ENCODE measurements at places on chromosomes 13 and 19.

DNA sequence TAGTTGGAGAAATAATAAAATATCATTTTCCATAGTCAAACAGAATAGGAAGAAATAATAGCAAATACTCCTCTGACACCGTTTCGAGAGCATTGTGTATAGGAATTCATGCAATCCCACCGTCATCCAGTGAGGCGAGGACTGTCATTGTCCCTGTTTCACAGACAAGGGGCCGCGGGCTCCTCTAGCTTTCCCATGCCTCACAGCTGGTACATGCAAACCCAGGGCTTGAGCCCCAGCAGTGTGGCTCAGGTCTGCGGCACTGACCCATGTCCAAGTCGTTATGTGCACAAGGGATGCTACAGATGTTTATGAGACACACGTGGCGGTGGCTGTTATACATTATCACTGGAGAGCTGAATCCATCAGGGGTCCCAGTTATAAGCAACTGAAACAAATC lies 18.5 kb upstream of the ATP11A start:
- no peak for DNase-seq

DNA sequence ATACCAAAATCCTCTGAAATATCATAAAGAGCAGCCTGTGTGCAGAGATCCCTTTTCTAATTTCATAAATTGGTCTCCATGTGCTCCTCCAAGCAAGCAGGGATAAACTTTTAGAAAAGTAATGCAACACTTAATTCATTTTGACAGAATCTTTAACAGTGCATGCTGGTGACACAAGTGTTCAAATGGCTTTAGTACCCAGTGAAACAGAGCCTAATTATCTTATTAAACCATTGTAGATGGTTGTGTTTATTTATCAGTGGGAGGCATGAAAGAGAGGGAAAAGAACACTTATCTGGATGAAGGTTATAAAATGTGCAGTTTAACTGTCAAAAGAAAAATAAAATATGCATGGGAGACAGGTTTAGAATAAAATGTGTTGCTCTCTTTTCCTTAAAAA lies 945.0 kb upstream of the PCDH20 start:
- DNase-seq, result no peak

DNA sequence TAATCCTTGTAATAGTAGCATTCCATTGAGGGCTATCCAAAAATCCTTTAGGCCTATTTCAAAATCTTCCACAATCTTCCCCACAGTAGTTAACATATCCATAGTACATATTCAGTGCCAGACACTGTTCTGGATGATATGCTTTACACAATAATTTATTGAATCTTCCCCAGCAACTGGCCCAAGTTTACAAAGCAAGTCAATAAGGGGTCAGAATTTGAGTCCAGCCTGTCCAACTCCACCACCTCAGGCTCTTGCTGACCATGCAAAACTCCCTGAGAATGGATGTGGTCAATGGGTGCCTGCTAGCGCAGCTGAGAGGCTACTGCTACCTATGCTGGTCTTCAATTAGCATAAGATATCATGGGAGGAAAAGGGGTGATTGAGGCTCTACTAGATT lies 529.6 kb downstream of the FGF9 start:
- no peak for DNase-seq

DNA sequence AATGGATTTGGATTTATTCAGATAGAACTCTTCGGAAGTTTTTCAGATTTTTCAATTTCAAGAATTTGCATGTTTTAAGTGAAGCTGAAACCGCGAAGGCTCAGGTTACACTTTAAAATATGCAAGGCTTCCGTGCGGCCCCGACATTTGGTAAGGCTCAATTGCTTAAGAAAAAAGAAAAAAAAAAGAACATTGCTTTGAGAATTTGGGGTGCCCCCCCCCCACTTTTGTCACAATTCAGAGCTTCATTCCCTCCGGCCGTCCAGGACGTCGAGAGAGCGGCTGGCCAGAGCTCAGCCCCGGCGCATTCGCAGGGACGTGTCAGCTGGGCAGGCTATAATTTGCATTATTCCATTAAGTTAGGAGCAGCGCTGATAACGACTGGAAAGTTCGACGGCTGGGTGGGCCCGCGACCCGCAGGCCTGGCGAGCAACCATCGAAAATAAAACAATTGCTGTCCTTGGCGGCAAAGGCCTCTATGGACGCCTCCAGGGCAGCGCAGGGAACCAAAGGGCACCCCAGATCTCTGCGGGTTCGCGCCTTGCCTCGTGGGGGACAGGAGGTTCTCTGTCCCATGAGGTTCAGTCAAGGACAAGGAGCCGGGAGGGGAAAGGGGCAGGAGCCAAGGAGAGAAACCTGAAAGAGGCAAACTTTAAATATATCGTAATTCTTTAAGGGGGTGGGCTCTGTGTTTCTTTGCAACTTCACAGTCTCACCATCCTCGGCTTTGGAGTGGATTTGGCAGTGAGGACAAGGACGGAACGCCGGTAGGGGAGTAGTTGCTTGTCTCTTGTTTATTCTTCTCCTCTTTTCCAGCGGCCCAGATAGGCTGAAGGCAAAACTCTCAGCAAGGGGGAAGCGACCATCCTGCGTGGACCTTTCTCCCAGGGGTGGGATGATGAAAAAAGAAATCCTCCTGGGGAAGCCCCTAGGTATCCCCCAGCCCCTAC lies 7.0 kb downstream of the SOX21 start:
- no peak for DNase-seq

DNA sequence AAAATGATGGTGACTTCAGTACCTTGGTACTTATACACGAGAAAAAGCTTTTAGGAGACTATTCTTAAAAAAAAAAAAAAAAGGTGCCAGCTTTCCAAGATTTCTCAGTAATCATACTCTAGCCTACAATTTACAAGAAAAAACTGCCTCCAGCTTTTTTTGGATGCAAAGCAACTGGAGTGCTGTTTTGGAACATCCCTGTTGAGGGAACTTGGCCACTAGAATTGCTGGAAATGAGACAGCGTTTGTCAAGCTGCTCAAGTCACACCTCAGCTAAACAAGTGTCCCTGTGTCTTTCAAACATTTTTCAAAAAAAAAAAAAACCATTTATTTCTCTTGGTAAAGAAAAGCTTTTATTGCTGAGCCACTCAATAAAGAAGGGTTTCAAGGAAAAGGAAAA lies 413.1 kb upstream of the ARGLU1 start:
- no peak for DNase-seq

DNA sequence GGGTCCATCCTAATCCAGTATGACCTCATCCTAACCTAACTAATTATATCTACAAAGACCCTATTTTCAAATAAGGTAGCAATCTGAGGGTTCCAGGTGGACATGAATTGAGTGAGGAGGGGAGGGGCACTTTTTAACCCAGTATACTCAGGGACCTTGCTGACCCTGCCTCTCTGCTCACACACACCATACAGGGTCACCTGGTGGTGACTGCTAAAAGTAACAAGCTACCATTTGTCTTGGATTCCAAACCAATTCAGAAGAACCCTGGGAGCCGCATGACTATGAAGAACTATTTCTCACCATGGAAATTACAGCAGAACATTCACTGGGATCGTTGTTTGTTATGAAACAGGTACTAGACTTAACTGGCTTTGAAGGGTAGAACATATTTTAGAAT lies 151.9 kb downstream of the LACC1 start:
- DNase-seq, result no peak

DNA sequence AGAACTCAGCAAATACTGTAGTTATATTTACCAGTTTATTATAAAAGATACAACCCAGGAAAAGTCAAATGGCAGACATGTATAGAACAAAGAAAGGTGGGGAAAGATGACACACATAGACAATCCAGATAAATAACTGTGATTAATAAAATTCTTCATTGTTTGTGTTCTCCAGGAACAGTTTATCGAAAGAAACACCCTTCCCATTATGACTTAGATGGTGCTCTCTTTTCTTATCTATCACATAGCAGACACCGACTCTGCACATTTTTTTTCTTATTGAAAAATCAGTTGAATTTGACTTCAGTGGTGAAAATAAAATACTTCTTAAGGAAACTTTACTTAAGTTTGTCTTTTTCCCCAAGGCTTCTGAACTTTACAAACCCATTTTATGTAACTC lies 6.2 kb downstream of the ZNF708 start:
- DNase-seq, result no peak

DNA sequence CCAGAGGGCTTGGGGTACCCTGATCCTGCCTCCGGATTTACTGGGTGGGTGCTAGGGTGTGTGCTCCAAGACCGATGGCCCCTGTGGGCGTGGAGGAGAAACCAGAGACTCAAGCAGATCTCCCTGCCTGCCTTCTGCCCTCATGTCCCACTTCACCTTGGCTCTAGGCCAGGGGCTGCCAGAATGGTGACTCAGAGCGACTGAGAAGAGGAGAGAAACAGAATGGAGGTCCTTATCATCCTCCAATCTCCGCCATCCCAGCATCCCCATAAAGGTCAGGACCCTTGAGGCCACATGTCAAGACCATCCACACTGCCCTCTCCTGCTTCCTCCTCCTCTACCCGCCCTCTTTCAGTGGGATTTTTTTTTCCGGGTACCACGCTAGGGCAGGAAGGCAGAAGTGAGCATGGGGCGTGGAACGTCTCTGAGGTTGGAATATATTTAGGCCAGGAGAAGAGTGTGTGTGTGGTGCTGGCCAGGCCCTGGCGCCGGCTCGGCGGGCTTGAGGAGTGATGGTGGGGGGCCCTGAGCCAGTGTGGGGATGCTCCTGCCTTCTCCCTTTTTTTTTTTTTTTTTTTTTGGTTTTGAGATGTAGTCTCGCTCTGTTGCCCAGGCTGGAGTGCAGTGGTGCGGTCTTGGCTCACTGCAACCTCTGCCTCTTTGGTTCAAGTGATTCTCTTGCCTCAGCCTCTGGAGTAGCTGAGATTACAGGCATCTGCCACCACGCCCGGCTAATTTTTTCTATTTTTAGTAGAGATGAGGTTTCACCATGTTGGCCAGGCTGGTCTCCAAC lies 22.3 kb downstream of the IER2 start:
- peak; percentile 77 for DNase-seq

DNA sequence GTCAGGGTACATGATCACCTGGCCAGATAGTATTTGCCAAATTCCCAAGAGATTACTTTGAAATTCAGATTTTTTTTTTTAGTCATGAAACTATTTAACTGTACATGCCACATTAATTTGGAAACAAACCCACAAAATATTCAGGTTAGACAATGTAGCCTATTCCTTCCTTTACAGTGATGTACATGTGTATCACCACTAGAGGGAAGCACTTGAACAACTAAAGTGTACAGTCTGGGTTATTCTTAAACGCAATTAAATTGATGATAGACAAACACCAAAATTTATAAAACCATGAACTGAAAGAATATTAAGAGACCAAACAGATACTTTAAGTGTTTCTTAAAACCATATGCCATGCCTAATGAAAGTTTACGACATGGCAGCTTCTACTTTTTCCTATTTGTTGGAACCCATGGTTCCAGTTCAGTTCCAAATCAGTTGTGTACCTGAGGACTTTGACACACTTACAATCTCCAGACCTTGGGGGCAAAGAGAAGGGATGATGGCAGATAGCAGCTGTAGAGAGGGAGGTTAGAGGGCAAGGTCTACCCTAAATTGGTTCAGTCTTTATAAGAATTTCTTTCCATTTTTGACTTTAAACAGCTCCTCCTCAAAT lies 52.8 kb downstream of the TNFSF13B start:
- DNase-seq, result peak; percentile 11

Measured in H54 (cell line).